Adrenal gland (tissue), 19 donors: ENCODE measurements at places on chromosomes 7 and 10. TPM values are rescaled to one million over a fixed set of nuclear protein-coding genes. Genes with fewer than 3 reads are reported as not detected.

DNA sequence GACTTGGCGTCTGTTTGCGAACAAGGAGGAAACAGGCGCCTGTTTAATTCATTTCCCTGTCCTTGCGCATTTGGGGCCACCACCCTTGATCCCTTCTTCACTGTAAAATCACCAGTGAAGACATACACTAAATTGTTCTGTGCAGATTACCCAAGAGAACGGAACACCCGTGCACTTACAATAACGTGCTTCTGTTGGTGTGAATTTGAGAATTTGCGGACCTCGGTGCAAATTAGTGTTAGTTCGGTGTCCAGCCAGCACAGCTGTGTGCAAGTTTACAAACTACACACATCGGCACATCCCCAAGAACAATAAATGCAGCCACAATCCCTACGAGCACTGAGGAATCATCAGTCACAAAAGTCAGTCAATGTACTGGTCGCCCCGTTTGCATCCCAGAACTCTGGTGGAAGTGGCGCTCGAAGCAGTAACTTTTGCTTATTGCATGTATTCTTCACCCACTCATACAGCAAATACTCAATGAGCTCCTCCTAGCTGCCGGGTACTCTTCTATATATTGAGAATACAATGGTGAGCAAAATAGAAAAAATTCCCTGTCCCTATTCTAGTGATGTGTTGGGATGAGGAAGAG is 786 bp upstream of the CNOT4 start:
- no peak for DNase-seq

DNA sequence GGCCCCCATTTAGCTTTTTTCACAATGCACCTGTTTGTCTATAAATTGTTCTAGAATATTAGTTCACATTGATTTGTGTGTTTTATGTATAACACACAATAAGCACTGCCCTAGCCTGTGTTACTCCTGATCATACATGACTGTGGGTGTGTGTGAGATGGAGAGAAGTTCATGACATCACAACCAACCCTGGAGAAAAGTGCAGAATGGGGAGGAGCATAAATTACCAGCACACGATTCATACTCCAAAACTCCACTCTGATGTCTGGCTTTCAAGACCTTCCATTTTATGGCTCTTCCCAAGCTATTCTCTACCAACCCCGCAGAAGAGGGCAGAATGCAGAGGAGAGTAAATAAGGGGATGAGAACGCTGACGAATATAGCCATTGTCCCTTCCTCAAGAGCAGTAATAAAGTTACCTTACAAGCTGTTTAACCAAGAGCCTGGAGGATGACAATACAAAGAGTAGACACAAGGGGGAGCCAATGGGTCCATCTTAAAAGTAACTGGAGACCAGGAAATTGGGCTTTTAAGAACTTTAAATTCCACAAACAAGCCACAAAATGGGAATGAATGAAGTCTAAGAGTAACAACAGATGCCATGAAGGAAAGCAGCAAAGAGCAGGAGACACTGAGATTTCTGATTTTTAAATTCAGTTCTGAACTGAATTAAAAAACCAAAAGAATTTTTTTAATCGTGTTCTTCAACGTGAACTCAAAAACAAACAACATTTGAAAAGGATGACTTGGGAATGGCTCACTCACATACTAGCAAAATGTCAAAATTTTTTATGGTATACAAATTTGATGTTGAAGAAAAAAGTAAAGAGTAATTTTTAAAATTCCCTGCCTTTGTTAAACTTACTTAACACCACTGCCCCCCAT is 159.6 kb downstream of the PARD3 start:
- peak; percentile 35 for DNase-seq

- no peak for DNase-seq
Observed at GRCh38 chr7:131649879-131650278, 93.5 kb upstream of the PODXL start.

- DNase-seq = no peak
Observed at GRCh38 chr10:107616463-107617410, 452.2 kb upstream of the SORCS1 start.

- no peak for DNase-seq
Observed at GRCh38 chr7:156897673-156898072, 4.7 kb upstream of the LMBR1 start.

DNA sequence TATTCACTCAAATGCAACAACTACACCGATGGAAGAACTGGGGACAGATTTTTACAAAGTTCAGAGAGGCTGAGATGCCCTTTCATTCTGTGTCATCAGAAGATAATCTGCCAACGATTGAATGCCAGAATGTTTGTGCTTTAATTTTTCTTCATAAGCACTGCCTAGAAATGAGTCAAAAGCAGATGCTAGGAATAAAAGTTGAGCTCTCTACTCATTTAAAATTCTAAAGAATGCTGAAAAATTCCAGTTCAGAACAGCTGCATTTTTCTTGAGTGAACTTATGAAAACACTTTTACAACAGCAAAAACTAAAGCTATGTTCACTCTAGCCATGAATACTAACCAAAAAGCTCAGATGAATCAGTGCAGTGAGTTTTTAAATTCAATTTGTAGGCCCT is 22.3 kb upstream of the FAM133B start:
- no peak for DNase-seq

DNA sequence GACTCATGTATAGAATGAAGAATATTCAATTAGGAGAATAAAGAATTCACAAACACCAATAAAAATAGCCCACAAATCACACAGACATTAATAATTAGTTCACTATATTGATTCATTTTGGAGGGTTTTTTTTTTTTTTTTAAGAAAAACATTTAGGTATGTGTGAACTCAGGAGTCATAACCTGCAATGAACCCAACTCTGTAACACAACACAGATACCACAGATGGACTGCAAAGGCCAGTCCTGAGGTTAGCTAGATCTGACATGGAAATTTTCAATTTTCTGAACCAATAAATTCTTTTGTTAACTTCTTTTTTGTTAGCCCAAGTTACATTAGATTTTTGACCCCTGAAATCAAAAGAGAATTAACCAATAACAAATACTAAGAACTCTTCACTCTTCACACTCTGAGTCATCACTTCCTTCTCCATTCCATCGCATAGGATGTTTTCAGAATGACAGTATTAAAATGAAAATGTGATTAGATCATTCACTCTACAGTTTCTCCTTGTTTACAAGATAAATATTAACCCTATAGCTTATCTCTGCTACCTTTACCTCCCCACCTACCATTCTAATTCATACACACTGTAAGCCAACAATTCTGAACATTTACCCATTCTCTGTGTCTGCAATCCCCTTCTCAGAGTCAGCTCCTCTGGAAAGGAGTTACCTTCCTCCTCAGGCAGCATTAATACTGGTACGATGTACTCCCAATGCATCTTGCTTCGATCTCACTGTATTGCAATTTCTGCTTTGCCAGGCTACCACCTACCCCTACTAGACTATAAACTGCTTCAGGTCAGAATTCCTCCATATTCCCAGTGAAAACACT is 141.5 kb downstream of the LRRN3 start:
- no peak for DNase-seq

- no peak for DNase-seq
Observed at GRCh38 chr10:111706331-111706730, 477.2 kb downstream of the GPAM start.

- DNase-seq = no peak
Observed at GRCh38 chr7:85065888-85066485, 120.9 kb downstream of the SEMA3D start.

- DNase-seq = no peak
Observed at GRCh38 chr10:24762161-24762924, 38.7 kb upstream of the ARHGAP21 start.

DNA sequence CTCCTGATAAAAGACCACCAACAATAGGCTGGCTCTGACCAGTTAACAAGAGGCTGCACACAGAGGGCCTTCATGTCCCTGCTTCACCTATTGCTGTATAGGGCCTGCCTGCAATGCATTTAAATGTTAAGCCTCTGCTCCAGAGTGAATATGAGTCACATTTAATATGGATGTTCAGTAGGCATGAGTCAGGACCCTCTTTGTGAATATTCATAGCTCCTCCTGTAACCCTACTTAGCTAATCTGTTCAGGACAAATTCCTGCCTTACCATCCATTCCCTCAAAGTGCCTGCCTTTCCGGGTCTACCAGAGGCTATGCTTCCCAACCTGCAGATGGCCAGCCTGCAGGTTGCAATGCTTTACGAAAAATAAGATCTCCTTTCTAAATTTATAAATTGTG is 32.5 kb downstream of the ARHGAP22 start:
- no peak for DNase-seq

GRCh38 chr7:139635526-139636302 is 112.2 kb downstream of the CLEC2L start:
- DNase-seq = no peak

DNA sequence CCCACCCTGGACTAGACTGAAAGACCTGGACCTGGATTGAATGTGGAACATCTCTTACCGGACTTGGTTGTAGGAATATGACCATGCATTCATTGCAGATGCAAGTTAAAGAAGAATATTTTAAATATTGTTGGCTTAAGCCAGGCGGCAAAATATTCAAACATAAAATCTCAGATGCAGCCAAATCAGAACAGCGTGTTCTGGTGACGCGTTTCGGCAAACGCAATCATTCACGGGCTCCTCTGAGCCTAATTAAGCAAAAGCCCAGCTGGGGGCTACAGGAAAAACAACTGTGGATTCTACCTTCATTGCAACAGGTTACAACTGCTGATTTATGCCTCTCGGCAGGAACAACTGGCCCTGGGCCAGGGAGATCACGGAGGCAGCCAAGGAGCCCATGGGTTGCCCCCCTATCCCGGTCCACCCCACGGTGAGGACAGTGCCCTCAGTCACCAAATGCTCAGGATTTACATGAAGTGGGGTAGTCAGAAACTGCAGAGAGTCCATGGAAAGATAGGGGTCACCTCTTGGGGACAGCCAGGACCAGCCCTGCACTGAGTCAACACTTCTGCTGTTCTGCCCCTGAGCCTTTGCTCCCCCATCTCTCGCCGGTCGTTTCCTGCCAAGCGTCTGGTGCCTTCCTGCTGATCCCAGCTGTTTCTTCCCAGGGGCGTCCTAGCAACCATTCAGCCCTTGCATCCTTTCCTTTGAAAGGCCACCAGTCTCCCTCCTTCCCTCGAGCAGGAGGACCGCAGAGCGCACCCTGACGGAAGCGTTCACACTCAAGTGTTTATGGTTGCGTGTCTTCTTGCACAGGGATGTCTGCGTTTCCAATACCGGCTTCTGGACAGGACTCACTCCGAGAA is 64.4 kb upstream of the SFMBT2 start:
- no peak for DNase-seq

Gene PNLIPRP1
- 1.5 TPM for total RNA-seq

Gene OR13A1
- total RNA-seq = not detected

Gene SEMA3D
- 4.1 TPM for total RNA-seq
